ENCODE measurements at places on chromosomes 11 and 22. TPM values are rescaled to one million over a fixed set of nuclear protein-coding genes. Genes with fewer than 3 reads are reported as not detected.
A peak's percentile ranks its signal among the peaks of the same experiment; 100 is the strongest.

The MRPL23 gene
- 68.4 TPM for polyA plus RNA-seq

The MGAT3 gene
- 1.1 TPM for polyA plus RNA-seq

The GLYATL1 gene
- 0.58 TPM for polyA plus RNA-seq

The TRMU gene
- polyA plus RNA-seq, result 36.4 TPM

The APOBEC3G gene
- polyA plus RNA-seq, result 5.3 TPM

The OR51B5 gene
- 0.29 TPM for polyA plus RNA-seq

- peak; percentile 46 for DNase-seq
These were observed 50.8 kb downstream of the ATG16L2 start for GRCh38 chr11:72864702-72865655.

- DNase-seq, result no peak
These were observed 100.0 kb downstream of the NTM start for GRCh38 chr11:131470216-131470925.

DNA sequence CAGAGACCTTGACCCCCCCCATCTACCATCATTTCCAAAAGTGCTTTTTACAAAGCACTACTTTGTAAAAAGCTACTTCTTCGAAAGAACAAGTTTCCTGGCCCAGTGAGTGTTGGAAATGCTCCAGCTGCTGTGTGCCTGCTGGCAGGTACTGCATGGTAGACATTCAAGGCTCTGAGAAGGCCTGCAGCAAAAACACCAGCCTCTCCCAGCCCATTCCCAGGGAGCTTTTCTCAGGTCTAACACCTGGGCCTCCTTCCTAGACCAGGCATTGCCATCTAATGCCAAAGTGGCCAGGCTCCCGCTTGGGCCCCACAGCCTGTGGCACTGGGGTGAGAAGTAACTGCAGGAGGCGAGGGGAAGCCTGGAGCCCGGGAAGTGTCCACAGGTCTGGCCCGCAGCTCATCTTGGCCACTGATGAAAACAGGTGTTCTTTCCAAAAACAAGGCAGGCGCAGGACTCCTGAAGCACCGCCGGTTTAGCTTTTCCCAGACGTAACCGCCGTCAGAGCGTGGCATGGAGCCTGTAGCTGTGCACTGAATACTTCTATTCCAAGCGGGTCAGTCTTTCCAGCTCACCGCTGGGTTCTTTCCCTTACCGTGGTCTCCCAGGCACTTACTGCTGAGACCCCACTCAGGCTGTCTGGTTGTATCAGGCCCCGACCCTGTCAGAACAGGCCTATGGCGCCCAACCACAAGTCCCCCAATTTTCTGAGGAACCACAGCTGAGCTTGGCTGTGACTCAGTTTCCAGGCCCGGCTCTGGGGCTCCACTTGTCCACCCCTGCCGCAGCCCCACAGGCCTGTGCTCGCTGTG, 1.2 kb upstream of the TCIRG1 start:
- no peak for DNase-seq

GRCh38 chr11:35907648-35908431, 36.0 kb upstream of the LDLRAD3 start:
- peak; percentile 62 for DNase-seq

- no peak for DNase-seq
These were observed 21.7 kb downstream of the SLC35F2 start for GRCh38 chr11:107836851-107837250.

GRCh38 chr11:73538381-73538872, 59.5 kb downstream of the FAM168A start:
- DNase-seq, result no peak

DNA sequence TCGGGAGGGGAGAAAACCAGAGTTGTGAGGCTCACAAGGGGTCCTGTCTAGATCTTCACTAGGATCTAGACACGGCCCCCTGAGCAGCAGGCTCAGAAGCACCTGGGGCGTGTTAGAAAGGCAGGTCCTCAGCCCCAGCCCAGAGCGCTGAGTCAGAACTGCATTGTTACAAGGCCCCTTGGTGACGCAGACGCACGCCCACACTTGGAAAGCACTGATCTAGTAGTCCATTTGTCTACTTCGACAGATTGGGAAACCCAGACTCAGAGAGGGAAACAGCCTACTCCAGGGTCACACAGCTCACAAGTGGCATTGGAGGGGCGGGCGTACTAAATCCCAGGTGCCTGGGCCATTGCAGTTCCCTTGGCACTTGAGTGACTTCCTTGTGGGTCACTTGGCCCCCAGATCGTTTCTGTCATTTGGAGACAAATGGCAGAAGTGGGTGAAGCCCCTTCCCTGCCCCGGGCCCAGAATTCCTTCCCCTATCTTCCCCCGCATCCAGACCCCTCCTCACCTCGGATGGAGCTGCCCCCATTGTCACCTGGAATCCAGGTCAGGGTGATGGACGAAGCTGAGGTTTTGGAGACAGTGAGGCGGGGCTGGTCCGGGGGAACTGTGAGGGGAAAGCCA, 110.8 kb downstream of the CEP164 start:
- DNase-seq, result peak; percentile 26

- no peak for DNase-seq
These were observed 319.9 kb downstream of the KIRREL3 start for GRCh38 chr11:126680700-126681099.

Measured in IMR-90 (cell line).